ENCODE measurements at places on chromosomes 4 and X.

- DNase-seq, result no peak
These were observed 73.8 kb downstream of the CRLF2 start for GRCh38 chrX:1138476-1139184.

DNA sequence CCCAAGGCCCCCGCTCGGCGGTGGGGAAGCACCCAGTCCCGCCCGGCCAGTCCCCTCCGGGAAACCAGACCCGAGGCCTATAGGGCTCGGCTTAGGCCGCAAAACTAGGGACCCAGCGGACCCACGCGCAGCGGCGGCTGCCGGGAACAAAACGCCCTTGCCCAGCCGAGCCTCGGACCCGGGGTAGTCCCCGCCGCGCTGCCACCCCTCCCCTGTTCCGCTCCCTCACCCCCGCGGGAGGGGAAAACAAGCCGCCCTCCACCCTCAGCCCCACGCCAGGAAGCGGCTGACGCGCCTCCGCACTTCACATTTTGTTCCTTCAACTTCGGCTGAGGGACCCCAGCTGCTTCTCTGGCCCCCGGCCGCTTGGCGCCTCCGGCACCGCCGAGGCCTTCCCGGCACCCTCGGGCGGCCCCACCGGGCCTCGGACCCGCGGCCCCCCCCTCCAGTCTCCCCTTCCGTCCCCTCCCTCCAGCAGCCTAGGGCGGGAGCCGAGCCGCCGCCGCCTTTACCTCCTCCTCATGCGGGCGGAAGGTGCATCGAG, 694 bp downstream of the PDS5A start:
- peak; percentile 68 for DNase-seq

DNA sequence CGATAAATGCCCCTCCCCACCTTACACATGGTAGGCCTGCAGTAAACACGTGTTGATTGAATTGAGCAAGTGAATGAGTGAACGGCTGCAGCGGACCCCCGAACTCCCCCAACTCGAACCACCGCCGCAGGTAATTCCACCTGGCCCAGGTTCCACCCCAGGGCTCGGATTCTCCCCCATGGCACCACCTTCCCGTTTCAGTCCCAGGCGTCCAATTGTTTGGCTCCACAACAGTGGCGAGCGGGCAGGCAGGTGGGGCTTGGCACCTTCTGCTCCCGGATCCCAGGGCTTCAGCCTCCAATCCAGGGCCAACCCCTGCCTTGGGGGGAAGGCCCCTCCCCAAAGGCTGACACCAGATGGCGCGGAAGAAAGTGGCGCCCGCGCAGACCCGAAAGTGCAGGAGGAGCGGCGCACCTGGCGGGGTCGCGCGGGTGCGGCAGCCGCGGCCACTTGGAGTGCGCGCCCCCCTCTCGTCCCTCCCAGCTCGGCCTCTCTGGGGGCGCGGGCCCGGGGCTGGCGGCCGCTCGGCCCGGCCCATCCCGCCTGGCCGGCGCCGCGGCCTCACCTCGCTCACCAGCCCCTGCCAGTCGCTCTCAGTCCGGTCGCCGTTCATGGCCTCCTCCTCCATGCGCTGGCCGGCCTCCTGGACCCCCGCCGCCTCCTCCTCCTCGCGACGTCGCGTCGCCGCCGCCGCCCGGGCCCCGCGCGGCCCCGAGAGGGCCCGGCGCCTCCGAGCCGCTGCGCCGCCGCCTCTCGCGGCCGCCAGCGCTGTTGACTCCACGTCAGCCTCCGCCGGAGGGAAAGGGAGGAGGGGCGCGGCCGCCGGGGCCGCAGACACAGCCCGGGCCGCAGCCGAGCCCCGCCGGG, at the start of gene CCDC149:
CCDC149 (minus strand) TSS at position 791 of the 867 bp plus-strand sequence; CDS start at position 613, 178 bp downstream.
- DNase-seq, result peak; percentile 81

GRCh38 chr4:8700531-8700930, 108.0 kb downstream of the CPZ start:
- peak; percentile 46 for DNase-seq

- DNase-seq, result peak; percentile 89
These were observed 107.6 kb upstream of the FAM9C start for GRCh38 chrX:13151828-13152517.

- DNase-seq, result no peak
These were observed 18.5 kb downstream of the NELFA start for GRCh38 chr4:1990348-1990645.
